ENCODE measurements at places on chromosomes 3 and 15.

DNA sequence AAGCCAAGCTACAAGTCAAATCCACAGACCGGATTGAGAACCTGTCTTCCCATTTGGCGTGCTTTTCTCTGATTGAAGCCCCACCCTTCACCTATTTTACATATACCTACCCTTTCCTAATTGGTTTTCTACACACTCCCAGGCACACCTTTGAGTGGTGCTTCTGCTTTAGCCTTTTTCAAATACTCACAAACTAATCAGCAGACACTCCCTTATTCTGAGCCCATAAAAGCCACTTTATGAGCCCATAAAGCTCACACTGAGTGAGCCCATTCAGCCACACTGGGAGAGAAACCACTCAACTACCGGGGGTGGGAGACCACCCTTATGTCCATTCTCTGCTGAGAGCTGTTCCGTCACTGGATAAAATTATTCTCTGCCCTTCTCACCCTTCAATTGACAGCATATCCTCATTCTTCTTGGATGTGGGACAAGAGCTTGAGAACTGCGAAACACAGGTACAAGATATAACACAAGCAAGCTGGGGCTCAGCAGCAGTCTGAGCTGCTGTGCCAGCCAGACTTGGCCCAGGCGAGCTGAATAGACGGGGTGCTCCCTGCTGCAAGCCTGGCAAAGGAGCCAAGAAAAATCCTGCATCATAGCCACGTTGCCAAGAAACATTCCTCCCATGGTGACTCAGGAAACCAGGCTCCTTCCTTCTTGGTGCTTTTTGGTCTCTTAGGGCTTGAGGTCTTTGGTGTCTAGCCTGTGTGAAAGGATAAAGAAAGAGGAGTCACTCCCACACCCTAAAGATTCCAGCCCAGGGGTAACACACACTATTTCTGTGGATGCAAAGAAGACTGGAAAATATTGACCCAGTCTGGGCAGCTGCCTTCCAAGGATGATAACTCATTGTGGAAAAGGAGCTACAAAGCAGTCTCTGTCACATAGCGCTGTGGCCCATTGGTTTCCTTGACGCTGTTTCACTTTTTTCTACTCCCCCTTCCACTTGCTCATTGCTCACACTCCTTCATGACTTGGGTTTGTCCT is 609.7 kb downstream of the MCTP2 start:
- no peak for DNase-seq

DNA sequence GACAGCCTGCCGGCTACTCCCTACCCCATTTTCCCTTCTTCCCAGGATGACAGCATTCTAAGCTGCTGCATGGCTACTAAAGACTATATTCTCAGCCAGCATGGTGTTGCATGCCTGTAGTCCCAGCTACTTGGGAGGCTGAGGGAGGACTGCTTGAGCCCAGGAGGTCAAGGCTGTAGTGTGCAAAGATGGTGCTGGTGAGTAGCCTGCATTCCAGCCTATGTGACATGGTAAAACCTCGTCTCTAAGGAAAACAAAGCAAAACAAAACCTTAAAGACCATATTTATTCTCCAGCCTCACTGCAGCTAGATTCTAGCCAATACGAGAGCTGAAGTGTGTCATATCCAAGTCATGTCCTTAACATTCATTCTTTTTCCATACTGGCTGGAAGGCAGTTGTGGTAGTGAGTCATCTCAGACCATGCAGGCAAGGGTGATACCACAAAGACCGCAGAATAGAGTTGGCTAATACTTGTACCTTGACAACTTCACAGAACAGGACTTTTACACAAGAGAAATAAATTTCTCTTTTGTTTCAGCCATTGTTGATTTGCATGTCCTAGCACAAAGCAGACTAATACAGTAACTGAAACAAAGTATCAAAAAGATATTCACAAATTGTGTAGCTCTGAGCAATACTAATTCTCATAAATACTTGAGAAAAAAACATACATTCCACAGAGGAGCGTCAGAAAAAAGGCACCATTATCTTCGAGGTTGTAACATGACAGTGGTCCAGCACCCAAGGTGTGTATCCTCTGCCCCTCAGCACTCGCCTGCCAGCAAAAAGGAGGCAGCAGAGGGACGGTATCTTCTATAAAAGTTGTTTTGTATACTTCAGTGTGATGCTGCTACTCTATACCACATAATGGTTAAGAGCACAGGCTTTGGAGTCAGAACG is 14.8 kb downstream of the PBRM1 start:
- no peak for DNase-seq

GRCh38 chr15:91346259-91346658 is 246.2 kb downstream of the SV2B start:
- no peak for DNase-seq

GRCh38 chr3:188306435-188307005 is 152.6 kb downstream of the LPP start:
- no peak for DNase-seq

GRCh38 chr15:85913461-85913860 is 118.7 kb upstream of the KLHL25 start:
- no peak for DNase-seq

DNA sequence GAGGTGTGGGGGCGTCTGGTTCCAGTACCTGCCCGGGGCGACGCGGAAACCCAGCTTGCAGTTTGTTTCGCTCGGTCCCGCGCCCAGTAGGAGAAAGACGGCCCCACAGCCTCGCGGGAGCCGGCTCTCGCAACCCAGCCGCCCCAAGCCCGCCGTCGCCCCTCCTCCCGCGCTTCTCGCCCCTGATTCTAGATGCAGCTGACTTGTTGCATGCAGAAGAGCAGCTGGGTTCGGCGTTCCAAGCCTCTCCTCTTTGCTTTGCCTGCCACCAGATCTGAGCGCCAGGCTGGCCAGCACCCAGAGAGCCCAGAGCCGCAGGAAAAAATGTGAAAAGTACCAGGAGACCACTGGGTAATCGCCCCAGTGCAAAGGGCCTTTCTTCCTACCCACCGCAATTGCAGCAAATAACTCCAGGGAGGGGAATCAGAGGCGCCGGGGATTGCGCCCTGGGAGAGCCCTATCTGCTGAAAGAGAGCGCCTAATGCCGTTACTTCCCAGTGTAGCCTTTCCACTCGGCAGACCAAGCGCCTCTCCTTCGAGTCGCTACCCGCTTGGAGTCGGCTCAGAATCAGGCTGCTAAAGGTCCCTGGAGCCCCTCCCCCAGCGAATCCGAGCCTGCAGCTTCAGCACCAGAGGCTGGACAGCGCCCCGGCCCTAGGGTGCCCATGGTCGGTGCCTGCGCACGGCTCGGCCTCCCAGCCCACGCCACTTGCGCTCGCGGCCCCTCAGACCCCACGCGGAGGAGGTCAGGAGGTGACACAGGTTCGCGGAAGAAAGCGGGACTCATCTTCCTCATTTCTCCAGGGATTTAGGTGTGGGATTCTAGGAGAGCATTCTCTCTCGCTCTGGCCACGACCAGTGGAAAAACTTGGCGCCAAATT is 15.7 kb upstream of the AEN start:
- peak; percentile 72 for DNase-seq

DNA sequence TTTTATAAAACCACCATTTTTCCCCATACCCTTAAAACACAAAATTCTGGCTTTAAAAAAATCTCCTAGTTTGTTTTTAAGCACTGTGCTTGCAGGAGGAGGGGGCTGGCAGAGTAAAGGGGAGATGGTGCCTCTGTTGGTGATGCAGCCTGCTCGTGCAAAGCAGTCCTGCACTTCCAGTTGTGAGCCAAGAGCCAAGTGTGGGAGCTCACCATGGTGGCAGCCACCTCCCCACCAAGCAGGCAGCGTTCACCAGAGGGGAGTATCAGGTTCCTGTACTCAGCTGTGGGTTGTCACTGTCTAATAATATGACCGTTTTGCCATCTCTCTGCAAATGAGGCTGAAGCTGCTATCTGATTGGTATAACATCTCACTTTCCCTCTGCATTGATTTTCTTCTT is 164.8 kb downstream of the SYNPR start:
- peak; percentile 42 for DNase-seq

- DNase-seq: no peak
These were observed 31.3 kb downstream of the RPL39L start for GRCh38 chr3:187107989-187108388.

DNA sequence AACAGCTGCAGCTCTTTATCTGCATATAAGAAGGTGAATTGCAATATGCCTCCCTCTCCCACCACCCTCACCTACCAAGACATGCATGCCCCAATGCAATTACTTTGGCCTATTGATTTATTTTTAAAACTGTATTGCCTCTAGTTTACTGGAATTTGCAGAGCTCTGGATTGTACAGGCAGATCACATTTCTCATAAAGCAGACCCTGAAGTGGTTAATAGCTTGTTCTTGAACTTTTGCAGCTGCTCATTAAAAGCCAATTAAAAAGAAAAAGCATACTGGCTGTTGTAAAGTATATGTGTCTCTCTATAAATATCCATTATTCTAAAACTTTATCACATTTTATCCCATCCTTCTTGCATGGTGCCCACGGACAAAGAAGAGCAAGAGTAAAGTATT is 221.5 kb upstream of the TOPAZ1 start:
- DNase-seq: no peak

DNA sequence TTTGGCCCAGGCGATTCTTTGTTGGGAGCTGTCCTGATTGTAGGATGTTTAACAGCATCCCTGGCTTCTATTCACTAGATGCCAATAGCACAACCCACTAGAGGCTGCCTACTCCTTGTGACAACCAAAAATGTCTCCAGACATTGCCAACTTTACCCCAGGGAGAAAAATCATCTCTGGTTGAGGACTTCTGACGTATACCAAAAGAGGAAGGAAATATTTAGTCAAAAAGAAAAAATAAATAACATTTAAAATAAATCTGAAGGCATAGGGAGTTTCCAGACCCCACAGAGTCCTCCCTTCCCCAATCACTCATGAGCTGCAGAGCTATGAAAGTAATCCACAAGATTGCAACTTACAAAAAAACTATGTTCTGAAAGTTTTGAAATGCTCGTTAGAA is 61.0 kb downstream of the MECOM start:
- DNase-seq: no peak

- DNase-seq: no peak
These were observed 124.3 kb downstream of the BDH1 start for GRCh38 chr3:197431346-197431910.

DNA sequence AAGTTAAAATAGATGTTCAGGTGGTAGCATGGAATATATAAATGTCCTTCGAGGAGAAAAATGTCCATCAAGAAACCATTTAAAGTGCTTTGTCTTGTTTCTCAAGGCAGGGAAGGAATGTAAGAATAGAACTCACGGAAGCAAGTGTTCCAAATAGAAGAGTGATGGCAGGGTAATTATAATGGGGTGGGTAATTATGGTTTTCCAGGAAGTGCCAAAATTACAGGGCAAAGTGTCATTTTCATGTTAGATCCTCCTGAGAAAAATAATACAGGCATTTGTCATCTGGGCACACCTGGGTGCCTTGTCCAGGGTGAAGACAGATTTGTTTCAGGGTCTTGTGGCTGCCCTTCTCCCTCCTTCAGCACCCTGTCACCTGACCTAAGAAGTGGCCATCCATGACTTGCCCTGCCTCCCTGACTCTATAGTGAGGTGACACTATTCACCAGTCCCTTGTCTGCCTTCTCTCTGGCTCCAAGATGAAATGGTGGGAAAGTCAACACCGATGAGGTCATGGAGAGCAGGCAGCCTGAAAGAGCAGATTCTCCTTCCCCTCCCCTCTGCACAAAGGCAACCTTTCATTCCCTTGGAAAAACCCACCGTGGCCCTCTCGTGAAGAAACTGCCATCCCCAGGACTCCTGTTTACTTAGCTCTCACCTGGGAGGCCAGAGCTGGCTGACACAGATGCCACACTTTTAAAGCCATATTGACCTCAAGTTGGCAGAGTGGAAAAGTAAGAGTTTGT is 45.1 kb upstream of the AMOTL2 start:
- peak; percentile 58 for DNase-seq

DNA sequence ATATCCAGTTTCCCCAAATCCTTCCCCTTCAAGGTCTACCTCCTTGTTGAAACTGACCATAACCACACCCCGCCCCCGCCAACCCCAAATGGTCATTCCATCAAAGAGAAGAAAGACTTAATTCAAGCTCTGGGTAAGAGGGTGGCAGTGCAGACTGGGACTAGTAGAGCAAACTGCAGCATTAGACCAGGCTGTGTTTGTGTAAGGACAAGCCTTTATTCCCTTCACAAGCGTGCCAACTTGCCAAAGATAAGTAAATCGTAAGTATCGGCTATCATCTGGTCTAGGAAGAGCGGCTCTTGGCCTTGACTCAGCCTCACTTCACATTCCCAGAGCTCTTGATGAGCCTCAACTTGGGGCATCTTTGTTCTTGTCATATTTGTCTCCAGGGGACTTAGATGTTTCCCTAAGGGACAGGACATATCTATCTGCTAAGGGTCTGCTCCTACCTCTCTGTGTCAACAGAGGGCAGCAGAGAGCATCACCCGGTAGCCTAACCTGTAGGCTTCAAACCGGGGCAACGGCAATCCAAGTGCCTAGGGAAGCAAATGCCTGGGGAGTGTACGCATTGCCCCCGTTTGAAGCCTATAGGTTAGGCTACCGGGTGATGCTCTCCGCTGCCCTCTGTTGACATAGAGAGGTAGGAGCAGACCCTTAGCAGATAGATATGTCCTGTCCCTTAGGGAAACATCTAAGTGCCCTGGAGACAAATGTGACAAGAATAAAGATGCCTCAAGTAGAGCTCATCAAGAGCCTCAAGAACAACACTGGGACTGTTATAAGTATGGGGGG is 8.9 kb upstream of the MAP3K13 start:
- peak; percentile 85 for DNase-seq

DNA sequence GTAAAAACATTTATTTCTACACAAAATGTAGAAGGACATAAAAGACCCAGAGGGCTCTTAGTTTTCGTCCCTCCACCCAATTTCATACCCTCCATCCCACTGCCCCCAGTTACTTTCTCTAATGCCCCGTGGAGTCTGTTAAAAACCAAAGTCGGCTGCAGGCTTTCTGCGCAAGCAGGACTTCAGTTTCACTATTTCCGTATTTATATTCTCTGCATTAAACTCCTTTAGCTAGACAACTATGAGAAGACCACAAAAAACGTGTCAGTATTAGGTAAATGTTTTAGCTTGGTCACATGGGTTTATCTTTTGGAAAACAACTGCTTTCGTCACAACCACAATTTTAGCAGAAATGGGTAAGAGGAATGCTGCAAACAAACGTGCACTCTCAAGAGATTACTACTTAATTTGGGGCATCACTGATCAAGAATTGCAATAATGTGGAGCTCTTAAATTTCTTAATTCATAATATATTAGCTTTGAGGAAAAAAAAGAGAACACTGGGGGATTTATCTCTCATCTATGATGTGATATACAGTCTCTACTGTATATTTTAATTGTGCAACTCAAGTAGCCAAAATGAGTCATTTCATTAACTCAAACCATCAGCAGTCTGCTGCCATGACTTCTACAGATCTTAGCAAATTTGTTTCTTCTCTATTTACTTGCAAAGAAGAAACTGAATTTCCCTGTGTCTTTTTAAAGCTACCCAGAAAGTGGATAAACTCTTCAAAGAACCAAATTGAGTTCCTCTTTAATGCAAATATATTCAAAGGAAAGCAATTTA is 740 bp upstream of the NSMCE3 start:
- no peak for DNase-seq

DNA sequence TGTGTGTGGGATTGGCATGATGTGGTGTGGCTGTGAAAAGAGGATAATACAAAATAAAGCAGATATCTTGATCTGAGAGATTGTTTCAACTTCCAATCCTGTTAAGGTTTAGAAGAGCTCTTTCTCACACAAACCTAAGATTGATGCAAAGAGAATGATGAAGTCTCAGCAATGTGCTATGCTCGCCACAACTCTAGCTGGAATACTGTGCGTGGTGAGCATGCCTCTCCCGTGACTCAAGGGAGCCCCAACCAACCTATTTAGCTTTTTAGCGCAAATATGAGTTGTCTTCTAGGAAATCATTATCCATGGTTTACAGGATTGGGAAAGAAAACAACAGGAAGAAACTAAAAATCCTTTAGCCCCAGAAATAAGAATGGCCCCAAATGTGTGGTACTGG is 28.5 kb downstream of the BTLA start:
- no peak for DNase-seq

GRCh38 chr15:74220475-74221248 is 15.5 kb upstream of the CCDC33 start:
- no peak for DNase-seq
